CD4-positive, alpha-beta T cell treated with Interleukin-17A for 1 hour (primary cell): ENCODE measurements at places on chromosomes 6 and 20.

DNA sequence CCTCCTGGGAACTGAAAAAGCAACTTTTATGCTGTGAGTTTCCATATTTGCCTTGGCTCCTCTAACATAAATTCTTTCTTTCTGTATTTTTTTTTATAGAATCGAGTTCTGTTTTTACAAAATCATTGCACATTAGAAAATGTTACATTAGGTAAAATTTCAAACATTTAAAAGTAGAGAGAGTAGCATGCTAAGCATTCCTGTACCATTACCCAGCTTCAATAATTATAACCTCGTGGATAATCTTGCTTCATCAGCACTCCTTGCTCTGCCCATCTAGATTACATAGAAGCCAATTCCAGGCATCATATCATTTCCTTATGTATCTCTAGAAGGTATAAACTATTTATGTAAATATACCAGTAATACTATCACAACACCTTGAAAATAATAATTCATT, 15.4 kb upstream of the FBXO30 start:
- DNase-seq = no peak

- no peak for DNase-seq
Observed at GRCh38 chr6:31879143-31879542, 346 bp upstream of the SLC44A4 start.

GRCh38 chr20:19835533-19836222, 77.6 kb downstream of the RIN2 start:
- DNase-seq = no peak

DNA sequence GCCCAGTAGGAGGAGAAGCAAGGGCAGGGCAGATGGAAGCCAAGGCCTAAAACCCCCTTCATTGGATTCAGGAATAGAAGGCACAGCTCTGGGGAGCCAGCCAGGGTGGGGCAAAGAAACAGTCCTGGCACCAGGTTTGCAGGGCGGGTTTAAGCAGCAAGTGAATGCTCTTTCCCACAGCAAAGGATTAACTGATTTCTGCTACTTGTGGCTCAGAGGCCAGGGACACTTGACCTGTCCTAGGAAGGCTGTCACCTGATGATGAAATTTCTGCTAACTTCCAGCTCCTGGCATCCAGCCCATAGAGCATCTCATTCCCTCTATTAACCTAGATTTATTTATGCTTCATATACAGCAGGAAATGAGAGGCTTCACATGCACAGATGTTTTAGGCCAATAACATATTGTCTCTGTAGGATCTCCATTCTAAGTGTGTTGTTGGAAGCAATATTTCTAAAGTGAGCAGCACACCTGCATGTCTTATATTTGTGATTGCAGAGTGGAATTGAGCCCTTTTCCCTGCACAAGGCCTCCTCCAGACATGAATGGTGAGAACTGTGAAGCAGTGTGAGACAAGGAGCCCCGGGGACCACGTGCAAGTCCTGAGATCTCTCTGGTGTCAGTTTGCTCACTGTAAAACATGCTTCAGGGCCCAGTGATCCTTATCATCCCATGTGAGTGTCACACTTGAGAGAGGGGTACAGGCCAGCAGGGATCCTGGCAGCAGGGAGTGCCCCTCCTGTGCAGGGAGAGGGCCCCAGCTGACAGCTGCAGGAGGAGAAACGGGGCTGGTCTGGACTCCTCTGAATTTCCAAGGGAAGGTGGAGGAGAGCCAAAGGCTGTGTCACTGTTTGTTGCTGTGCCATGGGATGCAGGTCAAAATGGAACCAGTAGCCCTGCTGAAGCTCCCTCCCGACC, 41.1 kb upstream of the CST5 start:
- DNase-seq = no peak

- DNase-seq = no peak
Observed at GRCh38 chr20:51396365-51396909, 146.1 kb downstream of the NFATC2 start.

DNA sequence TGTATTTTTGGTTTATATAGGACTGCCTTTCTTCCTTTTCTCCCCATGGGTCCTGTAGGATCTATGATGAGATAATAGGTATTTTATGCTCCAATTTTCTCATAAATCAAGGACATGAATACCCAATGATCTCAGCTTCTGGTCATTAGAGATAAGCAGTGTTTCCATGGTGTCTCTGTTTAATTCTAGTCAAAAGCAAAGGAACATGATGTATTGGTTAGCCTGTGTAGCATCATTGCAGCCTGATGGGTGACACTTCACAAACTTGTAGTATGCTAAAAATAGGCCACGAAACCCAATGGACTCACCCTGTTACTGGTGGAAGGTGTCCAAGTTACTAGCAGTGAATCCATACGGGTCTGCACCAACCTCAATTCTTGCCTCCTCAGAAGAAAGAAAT, 116.2 kb upstream of the SNX9 start:
- DNase-seq = no peak

DNA sequence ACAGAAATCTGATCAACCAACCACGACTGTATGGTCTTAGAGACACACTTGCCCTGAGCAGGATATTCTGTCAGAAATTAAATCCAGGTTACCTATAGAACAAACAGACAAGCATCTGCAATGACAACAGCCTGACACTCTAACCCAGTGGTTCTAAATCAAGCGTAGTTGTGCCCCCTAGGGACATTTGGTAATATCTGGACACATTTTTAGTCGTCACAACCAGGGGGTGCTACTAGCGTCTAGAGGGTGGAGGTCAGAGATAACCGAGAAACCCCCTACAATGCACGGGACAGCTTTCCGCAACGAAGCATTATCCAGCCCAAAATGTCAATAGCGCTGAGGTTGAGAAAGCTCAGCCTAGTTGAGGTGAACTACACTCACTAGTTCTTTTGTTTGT, 32.3 kb downstream of the ID4 start:
- no peak for DNase-seq

DNA sequence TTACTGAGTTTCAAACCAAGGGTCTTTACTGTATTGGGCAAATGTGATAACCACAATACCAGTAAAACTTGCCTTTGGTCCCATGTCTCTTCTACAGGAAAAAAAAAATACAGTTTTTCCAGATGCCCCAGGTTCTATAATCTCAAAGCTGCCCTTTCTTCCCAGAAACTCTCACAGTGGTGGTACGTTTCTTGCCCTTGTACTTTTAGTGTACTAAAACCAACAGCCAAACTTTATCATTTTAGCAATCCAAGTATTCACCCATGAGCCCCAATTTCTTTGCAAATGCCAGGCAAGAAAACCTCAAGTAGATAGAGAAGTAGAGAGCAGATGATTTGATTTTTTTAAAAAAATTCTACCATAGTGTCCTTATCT, 157.8 kb downstream of the OR2B2 start:
- no peak for DNase-seq

GRCh38 chr6:108921547-108922361, 73.5 kb downstream of the ARMC2 start:
- no peak for DNase-seq

DNA sequence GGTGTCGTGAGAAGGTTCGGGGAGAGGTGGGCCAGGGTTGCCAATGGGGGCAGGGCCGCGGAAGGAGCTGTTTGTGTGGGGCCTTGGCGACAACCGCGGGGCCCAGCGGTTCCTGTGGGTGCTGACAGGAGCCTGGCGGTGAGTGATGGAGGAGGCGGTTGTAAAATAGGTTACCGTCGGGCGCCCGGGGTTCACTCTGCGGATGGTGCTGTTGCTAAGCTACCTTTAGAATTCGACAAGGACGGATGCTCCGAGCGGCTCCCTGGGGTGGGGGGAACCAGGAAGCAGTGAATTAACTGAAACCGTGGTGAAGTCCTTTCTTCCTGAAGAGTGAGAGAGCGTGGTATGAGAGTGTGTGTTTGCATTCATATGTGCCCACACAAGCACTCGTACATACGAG, 61.7 kb downstream of the CDH22 start:
- no peak for DNase-seq

DNA sequence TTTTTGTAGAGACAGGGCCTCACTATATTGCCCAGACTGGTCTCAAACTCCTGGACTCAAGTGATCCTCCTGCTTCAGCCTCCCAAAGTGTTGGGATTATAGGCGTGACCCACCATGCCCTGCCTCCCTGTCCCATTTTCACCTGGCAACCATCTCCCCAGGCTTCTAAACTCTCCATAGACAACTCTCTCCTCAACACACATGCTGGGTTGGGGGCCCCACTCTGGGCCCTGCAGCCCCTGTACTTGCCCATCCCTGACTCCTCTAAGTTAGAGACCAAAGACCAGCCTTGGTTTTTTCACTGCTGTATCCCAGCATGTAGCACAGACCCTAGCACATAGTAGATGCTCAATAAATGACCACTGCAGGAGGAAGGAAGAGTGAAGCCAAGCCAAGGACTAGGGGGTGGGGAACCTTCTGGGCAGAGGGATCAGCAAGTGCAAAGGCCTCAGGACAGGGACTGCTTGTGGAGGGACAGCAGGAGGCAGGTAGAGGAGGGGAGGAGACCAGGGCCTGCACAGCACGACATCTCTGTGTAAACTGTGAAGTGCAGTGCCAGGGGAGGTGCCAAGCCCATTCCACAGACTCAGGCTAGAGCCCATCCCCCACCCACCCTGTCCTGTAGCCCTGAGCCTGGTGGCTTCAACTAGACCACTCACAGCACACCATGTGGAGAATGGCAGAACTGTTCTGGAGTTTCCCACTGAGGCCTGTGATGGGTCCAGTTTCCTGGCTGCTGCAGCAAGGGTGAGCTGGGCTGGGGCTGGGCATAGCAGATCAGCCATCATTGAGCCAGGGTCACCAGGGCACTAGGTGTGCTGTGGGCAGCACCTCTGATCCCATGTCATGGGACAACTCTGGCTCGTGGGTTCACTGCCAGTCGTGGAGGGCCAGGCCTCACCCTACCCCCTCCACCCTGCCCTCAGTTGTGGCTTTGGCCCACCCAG, 3.4 kb upstream of the SRC start:
- DNase-seq = no peak
